ENCODE measurements at places on chromosomes 12 and 14.

DNA sequence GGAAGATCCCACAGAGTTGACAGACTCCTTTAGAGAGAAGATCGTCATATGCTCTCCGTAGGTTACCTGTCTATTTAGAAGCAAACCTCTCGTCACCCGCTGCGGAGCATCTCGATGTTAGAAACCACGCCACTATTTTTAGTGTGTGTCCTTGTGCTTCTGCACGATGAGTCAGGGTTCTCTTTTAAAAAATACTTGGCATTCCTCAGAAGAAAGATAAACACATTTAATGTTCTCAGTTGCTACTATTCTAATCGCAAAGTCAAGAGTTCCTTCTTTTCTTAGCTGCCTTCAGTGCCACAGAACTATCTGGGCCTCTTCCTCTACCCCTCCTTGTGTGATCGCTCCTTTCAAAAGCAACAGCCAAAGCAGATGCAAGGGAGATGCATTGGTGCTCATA lies 192.4 kb downstream of the PELI2 start:
- no peak for DNase-seq

- no peak for DNase-seq
These were observed 235.2 kb downstream of the BCL11B start for GRCh38 chr14:99036611-99037293.

GRCh38 chr12:52925717-52926595 lies 21.1 kb upstream of the KRT8 start:
- peak; percentile 36 for DNase-seq

DNA sequence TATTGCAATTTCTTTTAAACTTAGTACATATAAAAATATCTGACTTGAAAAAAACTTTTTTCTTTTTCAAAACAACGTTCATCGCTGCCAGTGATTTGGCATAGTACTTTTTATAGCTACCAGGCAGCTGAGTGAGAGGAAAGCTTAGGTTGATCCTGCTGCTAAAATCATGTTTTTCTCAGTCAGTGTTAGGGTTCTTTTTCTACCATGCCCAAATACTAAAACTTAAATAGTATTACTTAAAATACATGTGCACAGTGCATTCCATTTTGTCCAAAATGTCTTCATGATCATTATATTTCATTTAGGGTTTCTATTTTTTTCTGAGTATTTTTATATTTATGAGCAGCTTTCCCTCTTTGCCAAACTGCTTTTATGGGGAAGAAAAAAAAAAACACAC lies 123.8 kb downstream of the PDZRN4 start:
- no peak for DNase-seq

GRCh38 chr12:9711664-9712063 lies 21.2 kb downstream of the CLECL1 start:
- no peak for DNase-seq

GRCh38 chr12:1806301-1807086 lies 13.9 kb upstream of the LRTM2 start:
- DNase-seq: no peak

DNA sequence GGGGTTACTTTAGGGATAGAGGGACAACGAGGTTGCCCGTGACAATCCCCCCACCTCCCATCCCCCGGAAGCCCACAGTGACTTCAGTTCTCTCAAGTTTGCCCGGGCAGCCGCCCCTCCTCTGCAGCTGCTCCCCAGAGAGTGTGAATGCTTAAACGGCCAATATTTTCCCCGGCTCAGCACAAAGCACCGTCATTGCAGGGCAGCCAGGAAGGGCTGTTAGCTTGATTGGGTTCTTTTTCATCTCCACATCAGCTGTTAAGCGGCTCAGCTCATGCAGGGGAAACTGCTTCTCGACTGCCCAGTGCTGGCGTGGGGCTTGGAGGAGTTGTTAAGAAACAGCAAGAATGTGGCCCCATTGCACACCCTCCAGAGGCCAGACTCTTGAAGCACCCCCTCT lies 120.5 kb upstream of the NCOR2 start:
- no peak for DNase-seq

Measured in bronchial epithelial cell (primary cell).